Stimulated activated CD8-positive, alpha-beta memory T cell treated with anti-CD3 and anti-CD28 coated beads, Interleukin-15, amount 100 ng/mL, for 48 hours (primary cell): ENCODE measurements at places on chromosomes 7 and 10.

DNA sequence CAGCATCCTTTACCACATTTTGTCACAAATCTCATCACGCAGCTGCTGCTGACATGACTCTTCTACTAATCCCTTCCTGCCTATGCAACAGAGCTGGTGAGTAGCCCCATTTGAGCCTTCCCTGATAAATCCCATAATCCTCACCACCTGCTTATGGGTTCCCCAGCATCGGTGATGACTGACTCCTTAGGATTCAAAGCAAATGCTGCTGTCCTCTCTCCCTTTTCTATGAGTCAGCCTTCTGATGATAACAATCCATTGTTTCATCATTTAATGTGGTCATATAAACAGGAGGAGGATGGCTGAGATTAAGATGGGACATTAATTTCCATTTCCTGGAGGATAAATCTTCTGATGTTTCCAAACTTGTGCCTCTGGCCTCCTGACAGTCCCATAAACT, 73.4 kb downstream of the SORCS1 start:
- no peak for DNase-seq

- no peak for DNase-seq
Observed at GRCh38 chr10:29865700-29866355, 193.6 kb downstream of the JCAD start.

- no peak for DNase-seq
Observed at GRCh38 chr10:79403441-79404230, 41.8 kb downstream of the ZCCHC24 start.

GRCh38 chr7:137970253-137970975, 31.5 kb downstream of the CREB3L2 start:
- DNase-seq = no peak

DNA sequence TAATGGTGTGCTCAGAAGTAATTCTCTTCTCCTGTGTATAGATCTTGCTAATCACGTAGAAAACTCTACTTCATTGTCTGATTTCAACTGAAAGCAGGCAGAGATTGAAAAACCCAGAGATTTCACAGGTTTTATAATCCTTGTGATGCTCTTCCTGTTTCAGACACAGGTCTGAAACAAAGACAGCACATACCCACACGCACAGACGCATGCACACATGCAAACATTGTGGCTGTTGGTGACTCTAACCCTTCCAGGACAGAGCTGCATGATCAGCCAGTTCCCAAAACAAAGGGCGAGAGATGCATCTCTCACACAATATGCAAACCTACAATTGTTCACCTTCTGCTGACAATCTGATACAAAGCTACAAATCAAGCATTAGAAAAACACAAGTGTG, 11.1 kb upstream of the TFEC start:
- no peak for DNase-seq

DNA sequence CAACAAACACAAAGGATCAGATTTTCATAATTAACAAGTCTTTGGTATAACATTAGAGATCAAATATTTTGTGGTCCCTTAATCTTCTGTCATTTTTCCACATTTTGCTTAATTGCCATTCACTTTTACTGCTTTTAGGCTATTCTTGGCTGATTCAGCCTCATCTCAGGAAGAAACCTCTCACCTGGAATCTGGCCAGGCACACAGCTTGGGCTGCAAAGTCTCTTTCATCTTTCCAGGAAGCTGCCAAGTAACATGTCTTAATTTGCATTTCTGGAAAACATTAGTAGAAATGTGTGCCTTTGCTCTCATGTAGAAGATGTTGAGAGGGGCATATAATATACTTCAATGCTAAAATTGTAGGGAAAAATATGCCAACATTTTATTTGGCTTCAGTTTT, 174.2 kb upstream of the STEAP4 start:
- no peak for DNase-seq

DNA sequence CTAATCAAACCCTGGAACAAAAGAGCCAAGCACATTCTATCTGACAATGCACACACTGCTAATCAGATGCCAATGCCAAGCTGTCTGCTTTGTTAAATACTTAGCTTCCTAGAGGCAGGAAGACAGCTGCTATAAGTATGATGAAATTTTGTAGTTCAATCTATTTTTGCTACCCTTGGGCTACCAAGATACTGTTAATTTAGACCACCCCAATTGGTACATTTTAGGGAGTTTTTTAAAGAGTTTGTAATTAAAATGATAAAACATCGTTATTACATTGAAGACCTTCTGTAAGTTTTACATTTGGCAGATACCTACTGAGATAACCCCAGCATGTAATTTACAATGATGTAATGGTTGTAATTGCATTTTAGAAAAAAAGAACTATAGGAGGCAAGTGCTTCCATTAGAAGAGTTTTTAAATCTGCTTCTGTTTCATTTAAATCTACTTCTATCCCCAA, 268.5 kb downstream of the ADK start:
- no peak for DNase-seq

GRCh38 chr10:46548498-46549090, 7.9 kb downstream of the GPRIN2 start:
- DNase-seq = no peak

- no peak for DNase-seq
Observed at GRCh38 chr10:72834183-72834825, 59.2 kb upstream of the OIT3 start.

GRCh38 chr10:104650072-104650471, 9.0 kb downstream of the SORCS3 start:
- no peak for DNase-seq

DNA sequence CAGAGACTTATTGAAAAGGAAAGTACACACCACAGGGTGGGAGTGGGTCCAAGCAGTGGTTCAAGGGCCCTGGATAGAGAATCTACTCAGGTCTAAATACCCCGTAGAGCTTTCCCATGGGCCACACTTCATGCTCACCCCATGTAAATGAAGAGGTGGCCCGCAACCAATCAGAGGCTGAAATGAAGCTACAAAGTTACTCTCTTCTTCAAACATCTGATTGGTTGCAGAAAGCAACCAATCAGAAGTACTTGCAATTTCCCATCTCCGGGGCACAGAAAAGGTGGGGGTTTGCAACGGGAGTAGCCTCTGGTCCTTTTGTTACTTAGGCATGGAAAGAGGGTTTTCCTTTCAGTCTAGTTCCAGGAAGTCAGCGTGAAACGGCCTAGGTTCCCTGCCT, 15.2 kb upstream of the GALNTL5 start:
- DNase-seq = no peak

- DNase-seq = no peak
Observed at GRCh38 chr10:125146791-125147579, 13.4 kb downstream of the CTBP2 start.

GRCh38 chr7:17367502-17367901, 69.0 kb downstream of the AHR start:
- DNase-seq = no peak

DNA sequence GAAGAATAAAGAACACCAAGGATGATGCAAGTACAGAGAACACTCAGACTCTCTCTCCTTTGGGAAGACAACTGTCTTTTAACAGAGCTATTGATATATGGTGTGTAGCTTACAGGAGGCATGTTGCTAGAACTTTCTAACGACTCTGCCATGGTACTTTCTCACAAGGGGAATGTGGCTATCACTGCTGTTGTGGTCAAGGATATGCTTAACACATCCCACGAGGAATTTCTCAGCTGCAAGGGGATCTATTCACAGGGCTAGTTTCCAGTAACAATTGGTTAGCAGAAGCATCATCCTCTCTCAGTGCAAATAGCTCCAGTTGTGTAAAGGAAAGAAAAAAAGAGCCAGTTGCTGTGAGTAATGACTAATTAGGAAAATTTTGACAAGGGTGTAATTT, 826.0 kb downstream of the SORCS1 start:
- DNase-seq = no peak

DNA sequence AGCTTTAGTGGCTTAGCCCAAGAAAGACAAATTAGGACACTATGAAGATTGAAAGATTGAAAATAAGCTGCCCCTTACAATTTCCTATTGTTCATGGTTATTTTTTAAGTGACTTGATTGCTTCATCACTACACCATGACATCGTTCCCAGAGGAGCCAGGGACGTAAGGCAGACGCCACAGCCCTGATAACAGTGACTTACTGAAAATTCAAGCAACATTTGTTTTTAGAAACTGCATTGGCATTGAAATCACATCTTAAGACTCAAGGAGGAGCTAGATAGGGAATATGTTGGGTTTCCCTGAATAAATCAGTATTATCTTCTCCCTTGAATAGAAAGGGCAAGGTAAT, 38.7 kb upstream of the ANK3 start:
- DNase-seq = no peak

DNA sequence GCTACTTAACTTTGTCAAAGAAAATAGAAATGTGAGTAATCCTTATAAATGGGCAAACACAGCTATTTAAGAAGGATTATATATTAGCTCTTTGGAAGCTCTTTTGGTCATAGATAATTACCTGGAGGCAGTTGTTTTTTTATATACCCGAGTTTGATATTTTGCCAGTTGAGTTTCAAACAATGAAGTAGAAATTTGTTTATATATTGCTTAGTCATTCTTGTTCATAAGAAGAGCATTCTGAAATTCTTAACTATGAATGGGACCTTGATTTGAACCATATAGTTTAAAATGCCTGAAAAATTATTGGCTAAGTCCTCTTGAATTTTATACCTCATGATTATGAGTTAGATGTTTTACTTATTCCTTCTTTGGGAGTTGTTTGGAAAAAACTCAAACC, 36.4 kb downstream of the MINPP1 start:
- no peak for DNase-seq

- DNase-seq = no peak
Observed at GRCh38 chr10:4008676-4009382, 223.8 kb upstream of the KLF6 start.

DNA sequence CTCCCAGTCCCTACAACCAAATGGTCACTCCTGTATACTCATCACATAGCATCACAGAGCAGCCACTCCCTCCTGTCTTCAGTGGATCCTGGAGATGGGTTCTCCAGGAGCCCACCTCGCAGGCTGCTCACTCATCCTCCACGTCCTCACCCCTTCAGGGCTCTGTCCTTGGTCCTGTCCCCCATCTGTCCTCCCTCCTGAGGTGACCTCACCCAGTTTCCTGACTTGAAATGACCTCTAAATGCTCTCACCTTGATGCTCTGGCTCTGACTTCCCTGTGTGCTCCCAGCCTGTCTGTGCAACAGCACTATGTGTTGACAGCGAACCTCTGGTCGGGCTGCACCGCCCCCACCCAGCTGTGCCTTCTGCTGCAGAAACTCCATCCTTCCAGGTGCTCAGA, 2.1 kb upstream of the PPP2R2D start:
- DNase-seq = no peak

DNA sequence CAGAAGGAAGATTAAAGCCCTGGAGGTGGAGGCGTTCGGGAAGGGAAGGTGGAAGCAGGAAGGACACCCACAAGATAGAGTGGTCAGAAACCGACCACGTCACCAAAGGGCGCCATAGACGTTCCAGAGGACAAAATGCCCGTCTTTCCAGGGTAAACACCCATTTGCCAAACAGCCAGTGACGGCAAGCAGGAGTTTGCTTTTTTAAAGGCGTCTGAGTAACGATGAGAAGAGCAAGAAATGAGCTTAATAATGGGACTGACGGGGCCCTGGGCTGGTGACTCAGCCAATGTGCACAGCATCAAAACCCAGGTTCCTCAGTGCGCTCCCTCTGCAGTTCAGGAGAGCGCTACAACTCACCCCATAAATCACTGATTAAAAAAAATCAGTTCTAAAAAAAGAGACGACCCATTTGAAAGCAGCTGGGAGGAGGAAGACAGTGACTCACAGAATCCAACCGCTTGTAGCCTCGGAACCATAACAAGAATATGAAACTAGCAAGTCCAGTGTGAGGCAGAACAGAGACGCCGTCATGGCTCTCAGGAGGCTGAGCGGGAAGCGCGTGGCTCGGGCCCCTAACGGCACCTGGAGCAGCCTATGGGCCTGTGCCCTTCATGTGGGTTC, 5.9 kb downstream of the DIP2C start:
- DNase-seq = no peak

- DNase-seq = no peak
Observed at GRCh38 chr7:13069841-13070240, 382.4 kb downstream of the ARL4A start.

DNA sequence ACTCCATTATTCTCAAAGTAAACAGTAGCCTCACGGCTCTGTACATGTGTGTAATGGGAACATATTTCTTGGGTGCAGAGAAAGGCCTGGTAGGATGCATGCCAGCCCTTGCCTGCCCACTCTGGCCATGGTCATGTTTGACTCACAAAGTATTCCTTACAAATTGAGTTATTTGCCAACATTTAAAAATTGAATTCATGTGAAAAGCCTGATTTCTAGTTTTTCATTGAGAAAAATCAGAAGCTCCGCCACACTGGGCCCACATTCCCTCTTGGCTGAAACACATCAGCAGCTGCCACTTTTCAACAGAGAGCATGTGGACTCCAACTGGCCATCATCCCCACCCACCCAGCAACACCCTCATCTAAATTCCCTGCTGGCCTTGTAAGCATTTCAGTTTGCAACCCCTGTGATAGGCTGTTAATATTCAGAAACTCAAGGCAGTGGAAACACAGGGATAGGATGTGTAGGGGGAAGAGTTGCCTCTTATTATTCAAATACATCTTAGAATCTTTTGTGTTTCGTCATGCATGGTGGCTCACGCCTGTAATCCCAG, 40.9 kb downstream of the CDH23 start:
- DNase-seq = no peak

- DNase-seq = no peak
Observed at GRCh38 chr7:50631639-50632038, 66.4 kb upstream of the DDC start.

GRCh38 chr10:114634609-114634979, 23.5 kb downstream of the ABLIM1 start:
- no peak for DNase-seq

DNA sequence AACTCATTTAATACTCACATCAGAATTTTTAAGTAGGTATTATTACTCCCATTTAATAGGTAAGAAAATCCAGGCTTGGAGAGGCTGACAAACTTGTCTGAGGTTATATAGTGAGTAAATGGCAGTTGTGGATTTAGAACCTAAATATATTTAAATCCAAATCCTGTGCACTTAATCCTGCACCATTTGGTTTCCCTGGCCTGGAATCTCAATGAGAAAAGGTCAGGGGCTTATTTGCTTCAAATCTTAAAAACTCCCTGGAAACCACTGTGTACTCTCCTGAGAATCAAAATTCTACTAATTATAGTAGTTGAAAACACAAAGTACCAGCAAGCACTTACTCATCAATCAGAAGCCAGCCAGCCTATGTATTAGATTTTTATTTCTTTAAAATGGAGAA, 97.7 kb downstream of the DNMBP start:
- DNase-seq = no peak

GRCh38 chr10:89959433-89960110, 258.2 kb downstream of the KIF20B start:
- no peak for DNase-seq
